ENCODE measurements at places on chromosomes 13 and 19. TPM values are rescaled to one million over a fixed set of nuclear protein-coding genes. Genes with fewer than 3 reads are reported as not detected.

Gene NKPD1
- not detected for total RNA-seq

Gene PRSS57
- total RNA-seq, result not detected

Gene ZNF541
- total RNA-seq, result 0.19 TPM

Gene ACER1
- not detected for total RNA-seq

Gene CAPN12
- total RNA-seq, result 3.9 TPM

Gene ZFR2
- 0.54 TPM for total RNA-seq

Gene NCAN
- total RNA-seq, result not detected

Gene PRTN3
- total RNA-seq, result not detected

Gene OVOL3
- total RNA-seq, result not detected

Gene NCCRP1
- not detected for total RNA-seq

Gene PSG4
- not detected for total RNA-seq

Gene JAK3
- 90.3 TPM for total RNA-seq

Gene TMEM86B
- 7.3 TPM for total RNA-seq

Gene LRRC63
- 0.14 TPM for total RNA-seq

Gene CACNG8
- not detected for total RNA-seq

Gene C1QTNF9B
- not detected for total RNA-seq

Gene F7
- 0.49 TPM for total RNA-seq

Gene SWSAP1
- 2.1 TPM for total RNA-seq

Gene MISP
- total RNA-seq, result 0.10 TPM

Gene SYT3
- 1.9 TPM for total RNA-seq

DNA sequence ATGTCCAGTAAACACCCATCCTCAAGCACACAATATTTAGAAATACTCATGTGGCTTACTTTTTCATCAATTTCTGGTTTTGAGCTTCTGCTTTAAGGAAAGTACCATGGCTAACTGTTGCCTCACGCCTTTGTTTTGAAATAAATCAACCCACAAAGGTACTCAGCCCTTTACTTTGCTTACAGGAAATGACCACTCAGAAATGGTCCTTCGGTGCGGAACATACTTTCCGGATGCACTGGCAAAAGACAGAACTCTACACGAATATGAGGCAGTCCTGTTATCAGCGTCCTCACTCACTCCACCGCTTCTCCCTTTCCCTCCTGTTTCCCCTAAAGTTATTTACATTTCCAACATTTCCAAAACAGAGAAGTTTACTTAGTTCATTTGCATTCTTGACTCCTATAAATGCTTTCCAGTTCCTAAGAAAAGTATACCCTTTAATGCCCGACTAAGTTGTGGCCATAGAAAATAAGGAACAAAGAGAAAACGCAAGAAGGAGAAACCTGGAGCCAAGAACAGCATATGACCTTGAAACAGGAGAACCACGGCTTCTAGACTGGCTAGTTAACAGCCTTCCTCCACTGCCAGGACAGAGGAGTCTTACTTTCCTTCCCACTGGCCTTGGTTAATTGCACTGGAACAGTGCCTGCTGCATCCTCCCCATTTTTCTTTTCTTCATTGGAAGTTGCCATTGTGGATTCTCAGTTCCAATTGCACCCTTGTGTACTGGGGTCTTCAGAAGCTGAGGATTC, 10.6 kb downstream of the FPR2 start:
- DNase-seq, result no peak

GRCh38 chr19:51810223-51810622, 15.3 kb downstream of the FPR3 start:
- DNase-seq, result no peak

DNA sequence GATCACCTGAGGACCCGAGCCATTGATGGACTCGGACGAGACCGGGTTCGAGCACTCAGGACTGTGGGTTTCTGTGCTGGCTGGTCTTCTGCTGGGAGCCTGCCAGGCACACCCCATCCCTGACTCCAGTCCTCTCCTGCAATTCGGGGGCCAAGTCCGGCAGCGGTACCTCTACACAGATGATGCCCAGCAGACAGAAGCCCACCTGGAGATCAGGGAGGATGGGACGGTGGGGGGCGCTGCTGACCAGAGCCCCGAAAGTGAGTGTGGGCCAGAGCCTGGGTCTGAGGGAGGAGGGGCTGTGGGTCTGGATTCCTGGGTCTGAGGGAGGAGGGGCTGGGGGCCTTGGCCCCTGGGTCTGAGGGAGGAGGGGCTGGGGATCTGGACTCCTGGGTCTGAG, 888 bp downstream of the FGF21 start:
- DNase-seq, result no peak

- DNase-seq, result no peak
Measured at GRCh38 chr13:29438769-29439168, 156.7 kb downstream of the SLC7A1 start.

GRCh38 chr19:41927497-41928192, 604 bp downstream of the ERFL start:
- DNase-seq, result no peak

GRCh38 chr13:73286942-73287620, 228.3 kb downstream of the KLF5 start:
- no peak for DNase-seq

GRCh38 chr13:79404361-79404760, 1.7 kb downstream of the RBM26 start:
- no peak for DNase-seq

- DNase-seq, result no peak
Measured at GRCh38 chr13:26423629-26424028, 133.9 kb upstream of the WASF3 start.

- DNase-seq, result no peak
Measured at GRCh38 chr19:47158367-47158791, 27.7 kb downstream of the SAE1 start.

GRCh38 chr13:75656425-75656989, 20.4 kb downstream of the LMO7 start:
- no peak for DNase-seq

DNA sequence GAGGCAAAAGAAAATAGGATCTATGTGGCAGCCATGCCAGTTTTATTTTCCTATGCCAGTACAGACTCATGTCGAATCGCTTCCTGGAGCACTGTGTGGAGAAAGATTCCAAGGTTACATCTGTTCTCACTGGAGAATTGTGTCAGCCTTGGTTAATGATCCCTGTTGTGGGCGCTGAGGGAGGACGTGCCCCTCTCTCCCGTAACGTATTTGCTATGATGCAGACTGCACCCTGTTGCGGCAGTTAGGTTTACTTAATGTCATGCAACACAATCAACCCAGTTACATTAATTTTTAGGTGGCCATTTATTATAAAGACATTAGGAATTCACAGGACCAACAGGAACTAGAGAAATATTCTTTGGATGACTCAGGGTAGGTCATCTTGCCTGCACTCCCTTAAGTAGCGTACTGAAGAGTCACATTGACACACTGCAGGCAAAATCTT, 892.9 kb downstream of the EFNB2 start:
- DNase-seq, result no peak

GRCh38 chr13:37878921-37879320, 9.3 kb upstream of the TRPC4 start:
- DNase-seq, result no peak

GRCh38 chr13:48778610-48779009, 124.9 kb downstream of the CYSLTR2 start:
- DNase-seq, result no peak

DNA sequence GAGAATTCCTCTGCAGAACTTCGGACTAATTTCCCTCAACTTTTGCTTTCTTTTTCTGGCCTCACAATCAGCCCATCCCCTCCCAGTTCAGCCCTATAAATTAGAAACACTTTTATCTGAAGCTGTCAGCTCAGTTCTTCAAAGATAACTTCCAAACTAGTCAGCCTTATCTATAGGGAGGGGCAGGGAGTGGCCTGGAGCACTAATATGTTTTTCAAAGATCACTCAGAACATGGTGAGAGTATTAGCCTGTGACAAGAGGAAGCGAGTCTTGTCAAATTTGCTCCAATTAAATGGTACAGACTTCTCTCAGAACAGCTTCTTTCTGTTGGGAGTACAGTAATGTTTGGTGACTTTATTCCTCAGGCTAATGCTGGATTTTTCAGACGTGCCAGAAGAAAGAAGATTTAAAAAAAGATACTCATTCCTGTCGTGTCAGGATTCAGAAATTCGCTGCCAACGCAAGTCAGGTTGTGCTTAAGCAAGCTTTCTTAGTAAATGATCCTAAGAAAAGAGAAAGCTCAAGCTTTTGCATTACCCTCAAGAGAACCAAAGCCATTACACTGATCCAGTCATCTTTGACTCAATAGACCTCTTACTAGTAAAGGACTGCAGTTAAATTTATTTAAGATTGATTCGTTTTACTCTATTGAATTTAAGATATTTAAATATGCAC, 1033.6 kb downstream of the SLITRK5 start:
- DNase-seq, result no peak

- DNase-seq, result peak; percentile 1
Measured at GRCh38 chr13:60627071-60627686, 230.2 kb downstream of the TDRD3 start.

- no peak for DNase-seq
Measured at GRCh38 chr13:106882246-106882645, 314.3 kb upstream of the ARGLU1 start.

- DNase-seq, result no peak
Measured at GRCh38 chr13:75271846-75272245, 210.1 kb downstream of the TBC1D4 start.

GRCh38 chr13:51957377-51958216, 53.7 kb downstream of the ATP7B start:
- DNase-seq, result no peak

- no peak for DNase-seq
Measured at GRCh38 chr13:24038405-24038804, 122.1 kb upstream of the SPATA13 start.

- DNase-seq, result no peak
Measured at GRCh38 chr13:31798189-31798588, 58.9 kb downstream of the RXFP2 start.

DNA sequence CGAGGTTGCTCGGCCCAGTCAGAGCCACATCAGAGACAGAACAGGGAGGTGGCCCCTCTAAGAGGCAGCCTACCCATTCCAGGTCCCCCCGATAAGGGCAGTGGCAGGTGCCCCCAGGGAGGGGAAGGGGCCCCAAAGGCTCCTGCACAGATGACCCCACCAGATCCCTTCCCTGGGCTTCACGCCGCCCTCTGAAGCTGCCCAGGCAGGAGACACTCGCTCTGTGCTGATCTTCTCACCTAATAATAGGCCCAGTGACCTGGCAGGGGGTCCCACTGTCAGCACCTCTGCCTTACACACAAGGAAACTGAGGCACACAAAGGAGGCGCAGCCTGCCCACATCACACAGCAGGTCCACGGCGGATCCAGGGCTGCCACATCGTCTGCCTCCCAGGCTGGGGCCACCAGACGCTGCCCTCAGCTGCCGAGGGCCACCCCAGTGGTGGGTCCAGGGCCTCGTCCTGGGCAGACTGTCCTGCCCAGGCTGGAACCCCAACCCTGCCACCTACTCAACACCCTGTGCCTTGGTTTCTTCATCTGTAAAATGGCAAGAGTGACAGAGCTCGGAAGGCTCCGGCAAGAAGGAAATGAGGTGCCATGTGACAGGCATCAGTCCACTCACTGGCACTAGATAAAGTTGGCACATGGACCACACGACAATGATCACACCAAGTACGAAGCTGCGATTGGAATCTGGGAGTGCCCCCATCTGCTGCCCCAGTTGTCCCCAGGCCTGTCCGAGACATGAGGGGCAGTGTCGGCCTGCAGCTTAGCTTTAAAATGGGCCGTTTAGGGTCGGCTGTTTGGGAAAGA, 56.5 kb downstream of the KLF2 start:
- no peak for DNase-seq

DNA sequence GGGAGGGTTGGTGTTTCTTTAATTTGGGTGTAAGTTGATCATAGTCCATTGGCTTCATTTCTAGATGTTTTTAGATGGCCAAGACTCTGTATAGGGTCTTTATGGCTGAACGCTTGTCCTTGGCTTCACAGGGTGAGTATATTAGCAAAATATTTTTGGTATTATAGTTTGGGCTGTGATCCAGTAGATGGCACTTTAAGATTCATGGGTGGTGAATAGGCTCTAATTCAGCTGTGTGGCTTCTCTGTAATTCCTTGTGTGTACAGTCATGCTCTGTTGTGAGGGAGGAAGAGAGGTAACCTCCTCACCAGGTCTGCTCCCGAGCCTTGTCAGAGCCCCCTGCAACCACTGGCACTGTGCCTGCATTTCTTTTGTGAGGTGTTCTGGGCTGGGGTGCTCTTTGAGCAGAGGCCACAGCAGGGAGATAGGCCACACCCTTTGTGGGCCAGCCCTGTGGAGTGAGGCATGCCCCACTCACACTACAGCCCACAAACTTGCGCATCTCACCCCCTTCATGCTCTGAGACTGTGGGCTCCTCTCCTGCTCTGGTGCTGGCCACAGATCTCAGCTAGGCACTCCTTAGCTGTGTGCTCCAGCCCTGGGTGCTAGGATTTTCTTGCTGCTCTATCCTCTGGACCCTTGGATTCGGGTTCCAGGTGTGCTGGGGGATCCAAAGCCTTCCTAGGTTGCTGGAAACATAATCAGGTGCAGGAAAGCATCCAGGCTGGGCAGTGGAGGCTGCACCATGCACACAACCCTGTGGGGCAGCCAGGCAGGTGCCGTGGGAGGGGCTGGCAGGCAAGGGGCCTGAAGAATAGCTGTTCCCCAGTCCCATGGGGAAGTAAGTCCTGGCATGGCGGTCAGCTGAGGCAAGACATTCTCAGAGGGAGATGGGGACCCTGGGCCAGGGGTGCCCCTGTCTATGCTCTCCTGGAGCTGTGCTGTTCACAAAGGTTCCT, 193.9 kb downstream of the GPC5 start:
- no peak for DNase-seq

GRCh38 chr19:57620673-57621348, 6.8 kb downstream of the ZNF134 start:
- no peak for DNase-seq

GRCh38 chr19:38898788-38899446, 501 bp downstream of the SIRT2 start:
- DNase-seq, result no peak

GRCh38 chr13:108083056-108083455, 132.3 kb downstream of the LIG4 start:
- DNase-seq, result no peak

DNA sequence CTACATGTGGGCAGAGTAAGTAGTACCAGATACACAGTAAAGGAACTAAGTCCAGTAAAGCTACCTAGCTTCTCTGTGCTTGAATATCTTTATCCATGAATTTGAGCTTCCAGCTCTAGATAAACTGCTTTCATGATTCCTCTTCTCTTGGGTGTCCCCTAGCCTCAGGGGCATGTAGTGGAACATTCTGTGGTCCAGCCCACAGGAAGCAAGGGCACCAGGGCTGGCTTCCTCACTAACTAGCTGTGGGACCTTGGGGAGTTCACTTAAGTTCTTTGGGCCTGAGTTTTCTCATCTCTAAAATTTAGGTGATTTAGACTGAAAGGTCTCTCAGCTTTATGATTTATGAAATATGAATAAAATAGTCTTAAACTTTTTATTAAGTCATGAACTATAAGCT, 185.7 kb downstream of the KATNAL1 start:
- DNase-seq, result no peak

GRCh38 chr13:99465454-99465853, 35.8 kb upstream of the TM9SF2 start:
- no peak for DNase-seq

GRCh38 chr13:106472621-106473020, 62.8 kb downstream of the EFNB2 start:
- no peak for DNase-seq

- no peak for DNase-seq
Measured at GRCh38 chr19:17942181-17942580, 9.4 kb downstream of the CCDC124 start.
